ENCODE measurements at places on chromosomes 3 and 15.
A peak's percentile ranks its signal among the peaks of the same experiment; 100 is the strongest.

DNA sequence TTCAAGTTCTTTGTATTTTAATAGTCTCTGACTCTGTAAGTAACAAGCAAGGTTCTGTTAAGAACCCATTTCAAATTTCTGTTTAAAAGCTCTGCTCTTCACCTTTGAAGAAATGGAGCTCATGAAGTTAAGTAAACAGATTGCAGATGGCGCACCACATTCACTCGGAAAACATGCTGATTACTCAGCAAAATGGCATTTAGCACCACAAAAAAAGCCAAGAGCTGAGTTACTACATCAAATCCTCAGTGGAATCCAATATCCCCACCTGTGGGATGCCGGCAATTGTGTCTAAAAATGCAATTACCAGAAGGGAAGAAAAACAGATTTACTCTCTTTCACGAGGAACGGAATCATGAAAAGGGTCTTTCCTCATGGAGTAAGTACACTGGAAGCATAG is 758.0 kb downstream of the NTRK3 start:
- no peak for DNase-seq

DNA sequence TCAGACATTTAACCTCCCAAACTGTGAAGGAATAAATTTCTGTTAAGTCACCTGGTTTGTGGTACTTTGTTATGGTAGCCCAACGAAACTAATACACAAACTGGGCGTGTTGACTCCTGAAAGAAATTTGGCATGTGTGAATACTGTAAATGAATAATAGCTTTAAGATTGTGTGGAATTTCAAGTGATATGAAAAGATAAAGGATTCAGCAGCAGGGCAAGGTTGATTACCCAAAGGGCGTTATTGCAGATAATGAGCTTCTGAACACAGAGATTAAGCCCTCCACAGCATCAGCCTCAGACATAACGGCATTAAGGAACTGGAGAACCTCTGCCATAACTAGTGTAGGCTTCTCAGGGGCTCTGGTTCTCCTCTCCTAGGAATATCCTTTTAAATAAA is 451.5 kb upstream of the NECTIN3 start:
- no peak for DNase-seq

DNA sequence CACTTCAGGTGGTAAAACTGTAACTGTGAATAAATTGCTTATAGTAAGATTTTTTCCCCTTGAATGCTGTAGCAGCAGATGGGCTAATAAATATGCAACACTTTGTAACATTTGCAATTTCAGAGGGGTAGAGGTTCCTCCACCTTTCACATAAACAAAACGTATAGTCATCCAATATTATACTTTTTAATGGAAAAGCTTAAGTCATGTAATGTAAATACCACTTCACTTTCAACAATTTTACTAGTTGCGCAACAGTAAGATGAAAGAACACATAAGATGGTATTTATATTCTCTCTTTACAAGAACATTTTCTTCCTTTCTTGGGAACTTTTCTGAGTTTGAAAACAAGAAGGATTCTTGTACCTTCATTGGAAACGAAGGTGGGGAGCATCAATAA is 56.6 kb upstream of the FAM3D start:
- DNase-seq, result no peak

GRCh38 chr15:69275074-69275670 is 23.5 kb upstream of the PAQR5 start:
- no peak for DNase-seq

DNA sequence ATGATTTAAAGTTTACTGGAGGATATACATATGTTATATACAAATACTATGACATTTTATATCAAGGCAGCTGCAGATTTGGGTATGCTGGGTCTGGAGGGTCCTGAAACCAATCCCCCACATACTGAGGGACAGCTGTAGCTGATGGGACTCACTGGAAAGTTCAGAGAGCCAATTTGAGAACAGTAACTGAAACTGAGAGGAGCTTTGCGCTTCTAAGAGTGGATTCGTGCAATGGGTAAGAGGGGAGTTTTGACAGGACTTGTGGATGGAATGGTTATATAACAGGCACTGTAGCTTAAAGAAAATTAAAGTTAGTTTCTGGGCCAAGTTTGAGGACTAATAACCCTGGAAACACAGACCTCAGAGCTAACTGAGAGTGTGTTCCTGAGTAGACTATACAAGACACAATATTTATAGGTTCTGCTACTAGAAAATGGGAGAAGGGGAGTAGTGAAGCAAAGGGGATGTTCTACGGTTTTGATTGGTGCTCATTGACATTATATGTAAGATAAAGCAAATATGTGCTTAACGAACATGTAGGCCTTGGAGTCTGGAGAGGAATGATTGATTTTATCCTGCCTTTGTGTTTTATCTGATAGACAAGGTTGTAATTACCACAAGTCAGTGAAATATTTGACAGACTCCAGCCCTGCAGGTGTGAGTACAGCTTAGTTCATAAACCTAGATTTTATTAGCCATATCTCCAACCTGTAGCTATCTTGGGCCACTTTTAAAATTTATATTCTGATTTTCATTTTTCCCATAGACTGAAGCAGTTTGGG is 4.8 kb upstream of the ZMAT3 start:
- no peak for DNase-seq

DNA sequence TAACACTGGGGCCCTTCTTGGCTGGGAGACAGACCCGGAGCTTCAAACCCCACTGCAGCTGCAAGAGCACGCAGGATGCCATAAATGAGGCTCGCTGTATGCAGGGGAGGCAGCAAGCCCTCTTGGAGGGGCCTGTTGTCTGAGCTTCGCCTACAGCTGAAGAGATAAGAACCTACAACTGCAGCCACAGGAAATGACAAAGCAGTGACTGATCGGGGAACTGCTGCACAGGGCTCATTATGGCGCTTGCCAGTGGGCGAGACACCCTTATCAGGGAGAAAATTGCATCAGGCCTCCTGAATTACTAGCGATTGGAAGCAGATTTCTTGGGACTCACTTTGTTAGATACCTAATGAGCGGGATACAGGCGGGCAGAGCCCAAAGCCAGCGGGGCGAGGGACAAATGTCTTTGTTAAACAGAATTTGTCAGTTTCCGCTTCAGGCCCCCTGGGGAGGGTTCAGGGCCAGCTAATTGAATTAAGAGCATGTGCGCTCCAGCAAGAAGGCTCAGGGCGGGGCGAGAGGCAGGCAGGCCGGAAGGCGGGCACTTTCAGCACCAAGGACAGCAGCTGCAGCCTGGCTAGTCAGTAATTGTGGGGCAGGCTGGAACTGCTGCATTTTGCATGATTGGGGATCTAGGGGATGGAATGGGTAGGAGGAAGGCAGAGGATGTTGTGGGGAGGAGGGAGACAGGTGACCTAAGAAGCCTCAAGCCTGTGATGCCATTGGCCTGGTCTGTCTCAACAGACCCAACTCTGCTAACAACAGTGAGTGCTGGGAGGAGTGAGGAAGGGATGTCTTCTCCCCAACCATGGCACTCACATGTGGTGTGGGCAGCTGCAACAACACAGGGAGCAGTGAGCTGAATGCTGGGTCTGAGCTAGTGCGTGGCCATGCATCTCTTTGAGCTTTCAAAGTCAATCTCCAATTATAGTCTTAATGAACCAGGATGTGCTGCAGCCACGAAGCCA is 55.3 kb downstream of the CCDC33 start:
- peak; percentile 25 for DNase-seq

DNA sequence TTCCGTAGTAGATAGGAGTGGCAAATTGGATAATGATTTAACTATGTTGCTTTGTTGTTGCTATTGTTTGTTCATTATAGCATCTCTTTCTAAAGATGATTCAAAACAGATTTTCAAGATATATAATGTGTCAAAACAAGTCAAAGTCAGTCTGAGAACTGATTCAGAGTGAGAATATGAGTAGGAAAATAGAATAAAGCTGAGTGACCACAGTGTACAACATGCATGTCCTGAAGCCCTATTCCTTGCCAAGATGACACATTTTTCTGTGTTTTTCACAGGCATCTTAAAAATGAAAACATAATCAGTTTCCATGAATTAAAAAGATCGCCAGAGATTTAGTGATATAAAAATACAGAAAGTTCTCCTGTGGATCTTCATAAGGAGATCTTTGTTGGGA is 57.0 kb upstream of the THRB start:
- DNase-seq, result no peak

DNA sequence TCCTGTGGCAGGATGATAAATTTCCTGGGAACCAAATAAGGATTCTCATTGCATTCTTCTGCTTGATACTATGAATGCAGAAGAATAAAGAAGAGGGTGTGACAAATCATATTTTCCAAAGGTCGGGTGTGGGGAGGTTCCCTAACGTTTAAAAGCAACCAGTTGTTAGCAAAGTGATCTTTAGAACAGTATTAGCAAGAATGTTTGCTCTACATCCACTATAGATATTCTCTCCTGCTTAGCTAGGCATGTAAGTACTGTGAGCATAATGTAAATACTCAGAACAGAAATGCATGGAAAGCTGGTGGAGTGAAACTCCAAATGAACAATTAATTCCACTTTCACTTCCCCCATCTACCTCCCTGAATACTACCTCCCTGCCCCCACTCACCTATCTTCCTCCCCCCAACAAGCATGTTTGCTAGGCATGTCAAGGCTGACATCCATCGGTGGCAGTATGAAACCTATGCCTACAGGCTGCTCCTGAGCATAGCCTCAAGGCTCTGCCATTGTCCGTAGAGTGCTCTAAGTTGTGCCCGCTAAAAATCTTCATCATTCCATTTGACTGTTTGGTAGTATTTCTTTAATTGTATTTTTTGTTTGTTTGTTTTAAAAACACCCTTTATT is 329.7 kb downstream of the TIGIT start:
- no peak for DNase-seq

- DNase-seq, result no peak
Measured at GRCh38 chr3:172746475-172746874, 4.1 kb upstream of the ECT2 start.

- no peak for DNase-seq
Measured at GRCh38 chr15:83734487-83734886, 80.6 kb downstream of the ADAMTSL3 start.

DNA sequence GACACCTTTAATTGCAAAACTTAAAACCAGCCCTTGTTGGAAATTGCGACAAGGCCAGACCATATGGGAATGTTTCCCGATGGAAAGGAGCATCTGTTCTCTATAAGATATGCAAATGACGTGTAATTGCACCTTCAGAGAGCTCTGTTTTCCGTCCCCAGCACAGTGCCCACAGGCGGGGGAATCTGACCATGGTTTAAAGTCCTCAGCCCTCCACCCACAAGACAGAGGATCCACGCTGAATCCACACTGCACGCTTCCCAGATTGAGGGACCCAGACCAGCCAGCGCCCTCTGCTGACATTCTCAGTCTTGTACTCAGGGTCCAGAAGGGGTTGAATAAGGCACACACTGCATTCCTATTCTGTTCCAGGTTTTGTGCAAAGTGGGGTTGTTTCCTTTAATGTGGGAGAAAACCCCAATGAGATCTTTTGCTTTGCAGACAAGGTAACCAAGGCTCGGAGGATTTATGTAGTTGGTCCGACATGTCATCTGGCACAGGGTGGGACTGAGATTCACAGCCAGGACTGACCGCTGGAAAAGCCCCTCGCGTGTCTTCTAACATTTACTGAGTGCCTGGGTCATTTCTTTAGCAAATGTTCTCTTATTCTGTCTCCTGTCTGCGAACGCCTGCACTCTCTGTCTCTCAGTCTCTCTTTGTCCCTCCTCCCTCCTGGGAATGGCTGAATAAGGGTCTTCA is 36.8 kb upstream of the KLHL25 start:
- DNase-seq, result peak; percentile 34

- DNase-seq, result peak; percentile 50
Measured at GRCh38 chr3:100833483-100833882, 124.2 kb downstream of the TFG start.

DNA sequence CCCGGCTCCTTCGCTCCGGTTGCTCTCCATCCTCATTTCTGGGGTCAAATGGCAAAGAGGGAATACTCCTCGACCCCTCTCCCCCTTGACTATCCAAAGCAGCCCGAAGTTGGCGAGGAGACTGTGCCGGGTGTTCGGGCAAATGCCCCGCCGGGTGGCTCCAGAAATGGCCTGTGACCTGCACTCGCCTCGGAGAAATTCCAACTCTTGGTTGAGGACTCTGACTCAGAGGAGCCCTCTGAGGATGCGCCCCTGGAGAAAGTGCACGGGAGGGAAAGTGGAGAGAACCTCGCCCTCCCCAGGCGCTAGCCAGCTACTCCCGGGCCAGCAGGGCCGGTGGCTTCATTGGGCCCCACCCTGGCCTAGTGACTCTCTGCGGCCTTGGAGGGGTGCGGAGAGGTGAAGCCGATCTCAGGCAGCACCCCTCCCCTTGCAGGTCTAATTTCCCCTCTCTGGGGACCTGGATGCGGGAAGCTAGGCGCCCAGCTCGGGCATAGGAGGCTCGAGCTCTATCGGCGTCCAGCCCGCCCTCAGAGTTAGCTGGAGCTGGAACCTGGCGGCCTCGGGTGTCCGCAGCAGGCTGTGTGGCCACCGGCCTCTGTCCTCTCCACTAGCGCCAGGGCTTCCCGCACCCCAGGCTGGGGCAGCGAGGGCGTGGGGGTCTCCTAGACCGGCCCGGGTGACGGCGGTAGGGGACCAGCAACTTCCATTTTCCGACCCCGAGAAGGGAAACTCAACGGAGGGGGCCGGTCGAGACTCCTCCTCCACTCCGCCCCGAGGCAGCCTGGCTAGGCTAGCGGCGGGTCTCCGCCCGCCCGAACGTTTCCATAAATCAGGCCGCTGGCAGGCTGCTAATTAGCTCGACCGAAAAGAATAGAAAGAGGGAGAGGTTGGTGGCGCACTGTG is 29.4 kb downstream of the NR2F2 start:
- DNase-seq, result no peak

GRCh38 chr3:32891365-32891764 is 60.1 kb upstream of the CCR4 start:
- no peak for DNase-seq

GRCh38 chr3:61996366-61996765 is 377.0 kb downstream of the FEZF2 start:
- DNase-seq, result no peak

- peak; percentile 26 for DNase-seq
Measured at GRCh38 chr3:62622553-62623174, 249.3 kb upstream of the FEZF2 start.

GRCh38 chr15:77037388-77038209 is 33.3 kb downstream of the TSPAN3 start:
- DNase-seq, result no peak

GRCh38 chr15:62847900-62848489 is 194.6 kb upstream of the TPM1 start:
- DNase-seq, result peak; percentile 76

GRCh38 chr3:21505711-21506460 is 245.1 kb downstream of the ZNF385D start:
- DNase-seq, result no peak

- no peak for DNase-seq
Measured at GRCh38 chr15:93929375-93930094, 301.8 kb upstream of the MCTP2 start.

- DNase-seq, result peak; percentile 81
Measured at GRCh38 chr3:105367406-105368213, 901 bp downstream of the ALCAM start.

GRCh38 chr15:63384906-63385305 is 3.3 kb upstream of the CA12 start:
- DNase-seq, result no peak

- no peak for DNase-seq
Measured at GRCh38 chr3:100131241-100131640, 16.9 kb upstream of the FILIP1L start.

Measured in putamen (tissue), 1 donor.